Stimulated activated CD4-positive, alpha-beta T cell treated with anti-CD3 and anti-CD28 coated beads, Interleukin-2, amount 100 ng/mL, for 24 hours (primary cell): ENCODE measurements at places on chromosomes 2 and 18.

GRCh38 chr2:151363709-151364108 is 6.3 kb downstream of the TNFAIP6 start:
- DNase-seq = no peak

- DNase-seq = no peak
Measured at GRCh38 chr2:209383212-209383611, 40.6 kb upstream of the MAP2 start.

DNA sequence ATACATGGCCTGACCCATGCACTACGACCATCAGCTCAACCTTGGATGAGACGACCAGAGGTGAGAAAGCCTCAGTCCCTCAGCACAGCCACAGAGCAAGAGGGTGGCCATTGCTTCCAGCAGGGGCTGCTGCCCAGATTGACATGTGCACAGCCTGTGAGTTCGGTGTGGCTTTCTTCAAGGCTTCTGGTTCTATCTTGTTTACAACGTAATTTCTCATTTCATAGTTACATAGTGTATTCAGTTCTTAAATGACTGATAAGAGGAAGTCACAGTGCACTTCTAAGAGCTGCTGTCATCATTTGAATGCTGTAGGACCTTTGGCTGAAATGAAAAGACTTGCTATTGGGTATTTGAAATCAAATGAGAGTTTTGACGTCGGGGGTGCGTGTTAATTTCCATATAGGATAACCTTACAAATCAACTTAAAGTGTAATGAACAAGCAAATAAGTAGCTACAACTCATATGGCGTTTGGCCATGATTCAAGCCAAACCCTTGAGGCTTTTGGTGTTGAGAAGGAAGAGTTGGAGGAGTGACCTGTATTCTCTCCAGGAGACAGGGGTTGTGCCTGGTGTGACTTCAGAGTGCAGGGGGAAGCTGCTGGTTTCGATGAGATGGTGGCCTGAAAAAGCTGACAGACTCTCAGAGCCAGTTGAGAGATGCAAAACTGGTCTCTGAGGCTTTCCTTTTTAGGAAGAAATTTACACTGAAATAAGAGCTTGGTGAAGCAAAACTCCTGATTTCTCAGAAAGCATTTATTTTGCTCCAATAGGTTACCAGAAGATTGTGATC is 51.0 kb downstream of the TSHZ1 start:
- DNase-seq = no peak

- DNase-seq = no peak
Measured at GRCh38 chr2:241136191-241136590, 13.1 kb downstream of the PASK start.

- no peak for DNase-seq
Measured at GRCh38 chr2:200454927-200455801, 54.7 kb downstream of the KCTD18 start.

GRCh38 chr18:11035814-11036495 is 113.4 kb downstream of the PIEZO2 start:
- DNase-seq = no peak
